ENCODE measurements at places on chromosomes 16 and 17. TPM values are rescaled to one million over a fixed set of nuclear protein-coding genes. Genes with fewer than 3 reads are reported as not detected.

Gene MYH13
- total RNA-seq, result not detected

Gene IL34
- 5.8 TPM for total RNA-seq

Gene ARL4D
- 4.5 TPM for total RNA-seq

Gene MAP2K6
- total RNA-seq, result 11.8 TPM

Gene PYDC1
- not detected for total RNA-seq

Gene MFAP4
- total RNA-seq, result 0.92 TPM

Gene HS3ST3B1
- 0.59 TPM for total RNA-seq

Gene CDH1
- 65.8 TPM for total RNA-seq

Gene MSLN
- total RNA-seq, result 1.1 TPM

Gene CES5A
- not detected for total RNA-seq

Gene WFIKKN2
- total RNA-seq, result 0.05 TPM

Gene SEZ6L2
- total RNA-seq, result 70.7 TPM
